ENCODE measurements at places on chromosomes 5 and 9. TPM values are rescaled to one million over a fixed set of nuclear protein-coding genes. Genes with fewer than 3 reads are reported as not detected.
A peak's percentile ranks its signal among the peaks of the same experiment; 100 is the strongest.

- peak; percentile 75 for DNase-seq
Observed at GRCh38 chr5:150410524-150411244, 2.0 kb downstream of the CD74 start.

GRCh38 chr9:99140685-99141314, 35.9 kb downstream of the TGFBR1 start:
- DNase-seq, result no peak

- no peak for DNase-seq
Observed at GRCh38 chr5:123142957-123143356, 53.9 kb downstream of the PRDM6 start.

DNA sequence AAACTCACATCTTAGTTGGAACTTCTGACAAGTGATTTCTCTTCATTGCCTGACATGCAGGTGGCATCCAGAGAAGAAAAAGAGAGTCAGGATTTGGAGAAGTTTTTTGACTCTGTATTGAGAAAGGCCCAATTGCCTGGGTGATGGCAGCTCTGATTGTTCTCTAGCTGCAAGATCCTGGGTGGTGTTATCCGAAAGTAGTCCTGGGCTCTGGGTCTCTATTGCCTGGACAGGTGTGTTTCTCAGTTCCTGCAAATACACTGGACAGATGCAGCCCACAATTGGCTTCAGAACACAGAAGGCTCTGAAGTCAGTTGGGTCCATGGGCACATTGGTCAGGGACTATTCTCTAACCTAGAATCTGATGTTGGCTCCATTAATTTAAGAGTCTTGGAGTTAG, 67.4 kb downstream of the RGS3 start:
- DNase-seq, result no peak

DNA sequence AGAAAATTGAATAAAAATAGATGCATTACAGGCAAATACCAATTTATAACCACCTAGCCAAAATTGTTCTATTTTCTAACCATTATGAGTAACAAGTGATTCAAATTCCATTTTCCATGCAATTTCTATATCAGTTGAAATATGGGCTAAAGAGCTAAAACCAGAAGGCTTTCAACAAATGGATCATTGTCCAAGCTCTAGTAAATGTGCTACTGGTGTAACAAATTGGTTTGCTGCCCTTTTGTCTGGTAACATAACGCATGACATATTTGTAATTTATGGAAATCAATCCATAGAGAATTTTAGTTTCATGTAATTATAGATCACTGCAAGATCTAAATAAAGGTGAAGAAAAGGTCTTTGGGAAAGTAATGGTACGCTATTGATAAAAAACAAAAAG, 708.0 kb upstream of the GRAMD2B start:
- no peak for DNase-seq

- no peak for DNase-seq
Observed at GRCh38 chr9:115115924-115116323, 2.0 kb downstream of the TNC start.

- no peak for DNase-seq
Observed at GRCh38 chr5:171588046-171588445, 168.6 kb downstream of the FGF18 start.

GRCh38 chr5:2902186-2902585, 150.7 kb upstream of the IRX2 start:
- no peak for DNase-seq

- no peak for DNase-seq
Observed at GRCh38 chr9:90793729-90794128, 7.9 kb upstream of the SYK start.

DNA sequence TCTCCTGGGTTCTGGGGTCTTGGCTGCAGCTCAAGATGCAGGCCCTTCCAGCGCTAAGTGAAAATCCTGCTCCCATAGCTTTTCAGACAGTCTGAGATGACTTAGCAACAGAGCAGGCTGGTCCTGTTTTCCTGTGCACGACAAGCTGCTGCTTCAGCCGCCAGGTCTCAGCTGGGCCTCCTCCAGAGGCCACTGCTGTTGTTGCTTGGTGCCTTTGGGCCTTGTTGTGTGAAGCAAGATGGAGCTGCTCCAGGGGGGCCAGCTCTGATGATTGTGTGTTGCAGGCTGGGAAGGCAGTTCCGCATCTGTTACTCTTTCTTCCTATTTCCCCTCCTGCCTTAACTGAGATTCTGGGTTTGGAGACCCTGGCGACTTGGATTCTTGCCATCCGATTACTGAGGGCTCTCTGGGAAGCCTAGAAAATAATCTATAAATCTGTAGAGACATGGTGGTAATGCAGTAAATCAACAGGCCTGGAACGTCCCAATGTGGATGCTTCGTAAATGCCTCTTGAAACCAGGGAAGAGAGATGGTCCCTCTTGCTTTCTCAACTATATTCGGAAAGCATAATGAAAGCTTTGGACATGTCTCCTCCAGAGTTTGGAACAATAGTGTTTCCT, 3.2 kb downstream of the MAP1B start:
- DNase-seq, result no peak

CCDC69 gene
- 5.2 TPM for polyA plus RNA-seq

ANGPTL2 gene
- polyA plus RNA-seq, result 10.8 TPM

TERT gene
- polyA plus RNA-seq, result 0.28 TPM

C9 gene
- 0.79 TPM for polyA plus RNA-seq

Data from right renal cortex interstitium (tissue), 3 donors.